Spleen (tissue), 13 donors: ENCODE measurements at places on chromosomes 6 and 20.

DNA sequence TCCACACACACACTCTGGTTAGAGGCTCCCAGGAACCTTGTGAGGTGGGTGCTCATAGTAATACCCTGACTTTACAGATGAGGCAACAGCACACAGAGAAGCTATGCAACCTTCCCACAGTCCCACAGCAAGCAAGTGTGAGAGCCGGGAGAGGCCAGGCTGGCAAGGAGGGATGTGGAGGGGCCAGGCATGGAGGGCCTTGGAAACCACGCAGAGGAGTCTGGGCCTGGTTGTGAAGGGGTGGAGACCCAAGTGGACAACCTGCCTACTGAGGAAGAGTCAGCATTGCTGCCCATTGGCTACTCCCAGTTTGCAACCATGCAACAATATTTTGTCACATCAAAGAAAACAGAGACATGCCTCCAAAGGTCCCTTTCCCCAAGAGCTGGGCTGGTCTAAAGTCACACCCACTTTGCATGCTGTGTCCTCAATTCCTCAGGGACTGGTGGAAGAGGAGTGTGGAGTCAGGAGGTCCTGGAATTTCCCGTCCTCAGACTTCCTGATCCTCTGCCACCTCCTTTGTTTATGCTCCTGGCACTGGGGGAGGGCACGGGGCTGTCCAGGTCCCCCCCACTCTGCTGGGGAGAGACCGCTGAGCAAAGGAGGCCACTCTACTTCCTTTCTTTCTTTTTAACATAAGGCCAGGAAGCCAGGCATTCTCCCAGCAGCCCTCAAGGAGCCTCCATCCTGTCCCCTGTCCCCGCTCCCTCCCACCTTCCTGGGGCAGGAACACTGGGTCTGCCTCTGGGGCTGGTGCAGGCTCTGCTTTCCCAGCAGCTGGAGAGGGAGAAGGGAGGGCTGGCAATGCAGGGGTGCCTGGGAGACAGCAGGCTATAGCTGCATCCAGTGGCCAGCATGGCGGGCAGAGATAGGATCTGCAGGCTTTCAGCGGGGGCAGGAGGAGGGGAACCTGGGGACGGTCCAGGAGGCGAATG lies 68.3 kb downstream of the NOL4L start:
- DNase-seq, result no peak
- no peak overlapping the region for H3K27ac ChIP-seq
- no peaks in the 10 kb centered on the region for H3K27me3 ChIP-seq

GRCh38 chr6:113691260-113691656 lies 165.9 kb upstream of the MARCKS start:
- H3K27me3 ChIP-seq, result no peaks in the 10 kb centered on the region
- H3K27ac ChIP-seq, result no peak overlapping the region
- no peak for DNase-seq
- no peaks in the 10 kb centered on the region for H3K36me3 ChIP-seq
- peaks cover 10% of the 10 kb centered on the region for H3K4me1 ChIP-seq
- H3K4me3 ChIP-seq, result no peak overlapping the region

- no peak overlapping the region for H3K27ac ChIP-seq
- H3K36me3 ChIP-seq, result no peaks in the 10 kb centered on the region
- no peaks in the 10 kb centered on the region for H3K27me3 ChIP-seq
- DNase-seq, result no peak
- no peak overlapping the region for H3K4me3 ChIP-seq
- H3K4me1 ChIP-seq, result no peaks in the 10 kb centered on the region
These were observed 115.1 kb upstream of the MAP3K7 start for GRCh38 chr6:90701926-90702325.

DNA sequence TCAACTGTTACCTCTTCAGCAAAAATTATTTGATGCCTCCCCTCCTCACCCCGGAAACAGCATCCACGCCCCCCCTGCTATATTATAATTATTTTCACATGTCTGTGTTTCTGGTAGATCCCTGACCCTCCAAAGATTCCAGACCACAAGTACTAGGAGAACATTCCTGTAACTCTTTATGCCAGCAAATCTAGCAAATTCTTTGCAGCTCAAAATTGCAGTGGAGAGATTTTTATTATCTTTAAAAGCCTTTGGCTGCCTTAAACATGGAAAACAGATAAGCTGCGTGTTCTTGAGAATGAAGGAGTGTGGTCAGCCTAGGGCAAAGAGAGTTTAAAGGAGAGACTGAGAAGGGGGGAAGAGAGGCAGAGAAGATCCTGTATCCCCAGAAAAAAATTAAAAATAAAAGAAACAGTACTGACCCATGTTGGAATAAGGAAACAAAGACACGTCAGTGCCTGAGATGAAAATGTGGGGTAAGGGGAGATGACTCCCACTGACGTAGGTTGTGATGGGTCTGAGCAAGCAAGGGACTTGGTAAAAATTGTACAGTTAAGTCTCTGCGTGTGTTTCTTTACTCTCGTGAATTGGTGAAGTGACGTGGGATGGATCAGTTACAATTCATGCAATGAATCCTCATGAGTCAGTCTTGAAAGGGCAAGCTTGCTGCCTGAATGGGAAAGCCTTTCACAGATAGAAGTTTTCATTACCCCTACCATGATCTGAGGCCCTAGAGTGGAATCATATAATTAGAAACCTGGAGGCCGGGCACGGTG lies 8.3 kb downstream of the ID4 start:
- no peaks in the 10 kb centered on the region for H3K4me1 ChIP-seq
- no peak overlapping the region for H3K4me3 ChIP-seq
- H3K36me3 ChIP-seq, result no peaks in the 10 kb centered on the region
- DNase-seq, result no peak

- no peaks in the 10 kb centered on the region for H3K4me1 ChIP-seq
- no peak overlapping the region for H3K27ac ChIP-seq
- H3K36me3 ChIP-seq, result no peaks in the 10 kb centered on the region
- H3K27me3 ChIP-seq, result no peaks in the 10 kb centered on the region
- DNase-seq, result no peak
- no peak overlapping the region for H3K4me3 ChIP-seq
These were observed 711.1 kb downstream of the EPHA7 start for GRCh38 chr6:92708270-92708669.

DNA sequence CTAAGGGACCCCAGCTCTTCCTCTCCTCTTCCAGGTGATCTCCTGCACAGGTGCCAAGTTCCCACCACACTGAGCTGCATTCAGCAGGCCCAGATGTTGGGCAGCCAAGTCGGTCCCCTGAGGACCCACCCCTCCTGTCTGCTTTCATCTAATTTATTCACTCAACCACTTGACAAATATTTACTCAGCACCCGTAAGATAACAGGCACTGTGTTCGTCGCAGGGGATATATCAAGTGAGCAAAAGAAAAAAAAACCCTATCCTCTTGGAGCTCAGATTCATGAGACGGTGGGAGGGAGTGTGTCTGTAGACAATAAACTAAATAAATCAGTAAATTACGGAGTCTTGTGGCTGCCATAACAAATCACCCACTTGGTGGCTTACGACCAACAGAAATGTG lies 143.6 kb downstream of the MRPL14 start:
- no peak for DNase-seq
- peaks cover 9% of the 10 kb centered on the region for H3K27me3 ChIP-seq
- no peak overlapping the region for H3K4me3 ChIP-seq
- H3K27ac ChIP-seq, result no peak overlapping the region

DNA sequence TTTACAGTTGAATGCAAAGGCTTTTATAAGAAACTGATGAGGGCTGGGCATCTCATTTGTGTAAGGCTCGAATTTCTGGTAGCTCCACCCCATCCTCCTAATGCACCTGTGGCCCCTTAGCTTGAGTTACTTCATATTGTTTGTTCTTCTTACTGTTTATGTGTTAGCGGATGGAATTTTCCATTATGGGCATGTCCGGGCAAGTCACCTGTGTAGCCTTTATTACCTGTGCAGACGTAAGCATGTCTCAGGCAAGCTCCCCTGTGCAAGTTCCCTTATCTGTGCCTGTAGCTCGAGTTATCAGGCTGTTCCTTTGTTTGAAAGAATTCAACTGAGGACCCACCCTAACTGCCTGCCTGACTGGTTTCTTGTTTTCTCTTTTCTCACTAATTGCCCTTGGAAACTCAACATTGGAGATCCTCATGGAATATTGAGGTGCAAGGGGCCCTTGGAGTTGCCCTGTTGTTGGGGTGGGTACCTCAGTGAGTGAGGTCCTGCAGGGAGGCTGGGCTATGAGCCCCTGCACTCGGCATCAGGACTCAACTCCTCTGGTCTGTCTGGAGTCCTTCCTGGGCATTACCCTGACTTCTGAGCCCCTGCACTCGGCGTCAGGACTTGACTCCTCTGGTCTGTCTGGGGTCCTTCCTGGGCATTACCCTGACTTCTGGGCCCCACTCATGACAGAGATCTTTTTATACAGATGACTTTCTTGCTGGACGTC lies 207.9 kb upstream of the SULF2 start:
- no peak overlapping the region for H3K27ac ChIP-seq
- no peak overlapping the region for H3K4me3 ChIP-seq
- no peaks in the 10 kb centered on the region for H3K27me3 ChIP-seq
- DNase-seq, result no peak
- no peaks in the 10 kb centered on the region for H3K36me3 ChIP-seq
- no peaks in the 10 kb centered on the region for H3K4me1 ChIP-seq

GRCh38 chr6:168590406-168590805 lies 149.4 kb downstream of the SMOC2 start:
- no peak overlapping the region for H3K27ac ChIP-seq
- no peaks in the 10 kb centered on the region for H3K27me3 ChIP-seq
- H3K4me1 ChIP-seq, result no peaks in the 10 kb centered on the region
- H3K4me3 ChIP-seq, result no peak overlapping the region
- no peak for DNase-seq
- H3K36me3 ChIP-seq, result no peaks in the 10 kb centered on the region

DNA sequence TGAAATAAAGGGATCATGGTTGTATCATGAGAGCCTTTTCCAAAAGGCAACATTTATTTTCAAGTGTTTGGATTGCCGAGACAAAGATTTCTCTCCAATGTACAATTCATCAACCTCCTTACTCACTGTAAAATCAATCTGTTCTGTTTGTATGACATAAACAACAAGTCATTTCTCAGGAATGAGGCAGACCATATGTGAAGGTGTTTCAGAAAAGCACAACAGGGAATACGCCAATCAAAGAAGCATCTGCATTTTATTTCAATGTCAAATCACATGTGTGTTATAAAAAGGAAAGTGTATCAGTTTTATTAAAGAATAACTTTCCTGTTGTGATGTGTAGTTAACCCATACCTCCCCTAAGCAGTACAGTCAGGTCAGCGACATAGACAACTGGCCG lies 653.7 kb downstream of the TFAP2A start:
- no peak overlapping the region for H3K27ac ChIP-seq
- no peaks in the 10 kb centered on the region for H3K4me1 ChIP-seq
- no peak overlapping the region for H3K4me3 ChIP-seq
- H3K36me3 ChIP-seq, result no peaks in the 10 kb centered on the region
- H3K27me3 ChIP-seq, result no peaks in the 10 kb centered on the region
- no peak for DNase-seq

DNA sequence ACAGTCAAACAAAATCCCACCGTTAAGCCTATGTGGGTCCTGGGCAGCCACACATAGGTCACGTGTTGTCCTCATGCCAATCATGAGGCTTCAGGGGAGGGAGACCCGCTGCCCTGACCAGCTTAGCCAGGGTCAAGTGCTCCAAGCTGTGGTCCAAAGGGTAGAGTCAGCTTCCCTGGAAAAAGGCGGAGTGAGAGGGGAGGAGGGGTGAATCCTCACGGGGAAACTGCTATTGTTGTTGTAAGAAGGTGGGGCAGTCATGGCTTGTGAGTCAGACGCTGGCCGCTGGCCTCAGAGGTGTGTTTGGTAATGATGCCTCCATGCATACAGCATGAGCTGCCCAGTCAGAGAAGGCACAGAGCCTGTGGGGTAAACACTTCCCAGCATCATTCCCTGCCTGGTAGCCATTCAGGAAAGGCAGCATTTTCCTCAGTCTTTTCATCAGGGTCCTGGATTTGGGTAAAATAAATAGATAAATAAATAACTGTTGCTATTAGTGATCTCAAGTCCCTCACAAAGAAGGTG lies 8.7 kb downstream of the CST3 start:
- DNase-seq, result no peak
- no peaks in the 10 kb centered on the region for H3K27me3 ChIP-seq
- no peak overlapping the region for H3K4me3 ChIP-seq
- peaks cover 37% of the 10 kb centered on the region for H3K4me1 ChIP-seq

DNA sequence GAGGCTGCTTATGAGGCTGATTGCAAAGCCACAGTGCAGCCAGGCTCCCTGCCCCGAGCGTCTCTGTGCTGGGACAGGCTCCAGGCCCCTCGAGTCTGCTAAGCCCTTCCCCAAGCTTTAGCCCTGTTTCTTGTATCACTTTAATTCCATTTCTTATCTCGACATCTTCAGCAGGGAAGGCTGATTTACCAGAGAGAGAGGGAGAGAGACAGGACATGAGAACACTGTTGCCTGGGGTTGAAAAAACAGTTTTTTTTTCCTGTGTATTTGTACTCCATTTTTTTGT lies 386.5 kb downstream of the SMOC2 start:
- no peaks in the 10 kb centered on the region for H3K4me1 ChIP-seq
- DNase-seq, result no peak
- no peaks in the 10 kb centered on the region for H3K36me3 ChIP-seq
- no peak overlapping the region for H3K4me3 ChIP-seq

- H3K4me3 ChIP-seq, result no peak overlapping the region
- no peaks in the 10 kb centered on the region for H3K27me3 ChIP-seq
- H3K27ac ChIP-seq, result no peak overlapping the region
- no peak for DNase-seq
- peaks cover 5% of the 10 kb centered on the region for H3K4me1 ChIP-seq
- no peaks in the 10 kb centered on the region for H3K36me3 ChIP-seq
These were observed 129.0 kb upstream of the RREB1 start for GRCh38 chr6:6978731-6979130.

GRCh38 chr6:45420083-45420908 lies 42.6 kb upstream of the SUPT3H start:
- peak overlapping the region; percentile 66 for H3K4me3 ChIP-seq
- H3K27ac ChIP-seq, result no peak overlapping the region
- H3K4me1 ChIP-seq, result peaks cover 35% of the 10 kb centered on the region
- no peaks in the 10 kb centered on the region for H3K36me3 ChIP-seq
- DNase-seq, result peak; percentile 77
- H3K27me3 ChIP-seq, result peaks cover 62% of the 10 kb centered on the region

DNA sequence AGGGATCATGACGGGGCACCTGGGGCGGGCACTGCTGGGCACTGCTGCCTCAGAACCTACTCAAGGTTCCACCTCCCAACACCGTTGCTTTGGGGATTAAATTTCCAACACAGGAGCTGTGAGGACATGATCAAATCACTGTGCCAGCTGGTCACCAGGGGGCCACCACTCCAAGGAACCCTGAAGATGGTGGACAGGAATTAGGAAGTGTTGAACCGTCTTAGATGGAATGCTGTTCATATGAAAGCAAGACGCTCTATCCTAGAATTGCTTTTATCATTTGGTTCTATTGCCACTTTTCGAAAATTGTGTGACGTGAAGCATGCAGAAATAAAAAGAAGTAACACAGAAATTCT lies 140.3 kb downstream of the DLL1 start:
- peaks cover 16% of the 10 kb centered on the region for H3K4me1 ChIP-seq
- no peak overlapping the region for H3K27ac ChIP-seq
- H3K36me3 ChIP-seq, result no peaks in the 10 kb centered on the region
- DNase-seq, result no peak
- H3K27me3 ChIP-seq, result peaks cover 44% of the 10 kb centered on the region
